ENCODE measurements at places on chromosomes 16 and 17.

DNA sequence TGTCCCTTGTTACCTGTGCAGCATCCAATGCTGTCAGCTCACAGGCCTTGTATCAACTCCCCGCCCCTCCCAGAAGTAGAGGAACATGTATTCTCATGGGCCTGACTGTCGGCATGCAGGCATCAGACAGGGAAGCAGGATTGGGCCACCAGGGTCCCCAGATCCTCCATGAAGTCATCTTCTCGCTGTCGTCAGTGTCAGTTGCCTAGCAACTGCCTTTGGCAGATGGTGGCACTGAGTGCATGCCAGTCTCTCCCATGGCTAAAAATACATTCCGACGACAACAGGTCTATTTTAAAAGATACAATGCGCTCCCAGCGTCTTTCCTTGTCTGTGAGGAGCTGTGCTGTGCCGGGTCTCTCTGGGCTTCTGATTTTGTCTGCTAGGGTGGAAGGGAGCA, 36.8 kb upstream of the CES5A start:
- no peak for DNase-seq

GRCh38 chr17:50213026-50214022, 11.9 kb upstream of the COL1A1 start:
- peak; percentile 65 for DNase-seq

DNA sequence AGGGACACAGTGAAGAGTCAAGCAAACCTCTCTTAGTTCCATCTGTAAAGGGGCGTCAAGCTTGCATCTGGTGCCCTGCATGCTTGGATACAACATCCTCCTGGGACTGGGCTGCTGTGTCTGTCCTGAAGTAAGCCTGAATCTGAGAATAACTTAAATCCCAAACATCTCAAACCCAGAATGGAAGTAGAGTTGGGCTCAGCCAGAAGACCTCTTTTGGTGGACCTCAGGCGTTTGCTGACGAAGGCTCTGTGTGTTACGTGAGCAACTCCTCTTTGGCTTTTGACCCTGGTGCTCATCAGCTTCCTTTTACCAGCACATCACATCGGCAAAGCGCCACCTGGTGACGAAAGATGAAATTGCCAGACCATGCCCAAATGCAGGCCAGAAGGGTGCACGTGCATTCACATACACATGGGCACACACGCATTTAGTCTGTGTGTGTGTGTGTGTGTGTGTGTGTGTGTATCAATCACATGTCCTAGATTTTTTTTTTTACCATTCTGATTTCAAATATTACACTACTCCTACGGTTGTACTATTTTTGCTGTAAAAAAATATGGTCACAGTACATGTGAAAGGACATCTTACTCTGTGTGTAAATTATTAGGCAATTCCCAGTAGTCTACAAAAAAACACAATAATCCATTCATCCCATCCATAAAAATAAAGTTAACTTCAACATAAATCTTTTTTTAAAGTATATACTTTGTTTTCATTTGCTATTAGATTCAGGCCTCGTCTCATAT, 41.1 kb upstream of the FOXJ1 start:
- DNase-seq, result peak; percentile 75

DNA sequence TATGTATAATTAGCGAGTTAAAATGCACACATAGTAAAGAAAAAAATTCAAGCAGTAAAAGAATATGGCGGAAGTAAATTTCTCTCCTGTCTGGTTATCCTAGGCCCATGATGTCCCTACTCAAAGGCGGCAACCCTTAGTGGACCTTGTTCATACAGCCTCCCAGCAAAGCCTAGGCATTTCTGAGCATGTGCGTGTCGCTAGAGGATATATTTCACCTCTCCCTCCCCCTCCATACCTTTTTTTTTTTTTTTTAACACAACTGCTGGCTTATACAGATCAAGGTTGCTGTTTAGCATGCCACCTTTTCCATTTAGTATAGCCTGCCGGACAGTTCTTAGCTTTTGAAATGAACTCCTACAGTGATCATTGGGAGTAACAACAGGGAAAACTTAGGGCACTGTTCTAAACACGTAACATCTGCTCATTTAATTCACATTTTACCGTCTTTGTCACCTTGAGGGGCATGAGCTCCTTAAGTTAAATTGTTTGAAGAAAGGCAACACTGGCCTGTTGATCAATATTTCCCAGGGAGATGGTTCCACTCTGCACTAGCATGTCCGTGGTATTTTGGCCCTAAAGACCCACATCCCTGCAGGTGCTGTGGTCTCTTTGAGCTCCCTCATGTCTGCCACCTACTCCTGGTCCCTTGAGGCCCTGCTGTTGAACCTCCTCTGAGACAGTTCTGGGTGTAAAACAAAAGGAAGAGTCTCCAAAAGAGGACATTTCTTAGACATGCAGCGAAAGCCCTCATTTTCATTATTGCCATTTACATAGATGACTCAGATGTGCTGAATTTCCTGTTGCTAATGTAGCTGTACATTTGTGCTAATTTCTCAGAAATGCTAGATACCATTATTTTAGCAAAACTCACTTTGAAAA, 4.1 kb upstream of the TNFRSF13B start:
- no peak for DNase-seq

GRCh38 chr17:63984236-63984635, 11.5 kb upstream of the SCN4A start:
- no peak for DNase-seq

DNA sequence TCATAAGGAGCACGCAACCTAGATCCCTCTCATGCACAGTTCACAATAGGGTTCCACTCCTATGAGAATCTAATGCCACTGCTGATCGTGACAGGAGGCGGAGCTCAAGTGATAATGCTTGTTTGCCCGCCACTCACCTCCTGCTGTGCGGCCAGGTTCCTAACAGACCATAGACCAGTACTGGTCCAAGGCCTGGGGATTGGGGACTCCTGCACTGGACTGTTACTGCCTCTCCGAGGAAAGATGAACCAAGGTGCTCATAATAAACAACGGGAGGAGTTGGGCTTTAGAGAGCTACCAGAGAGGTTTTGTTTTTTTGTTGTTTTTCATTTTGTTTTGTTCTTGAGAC, 58.2 kb downstream of the TK2 start:
- no peak for DNase-seq

DNA sequence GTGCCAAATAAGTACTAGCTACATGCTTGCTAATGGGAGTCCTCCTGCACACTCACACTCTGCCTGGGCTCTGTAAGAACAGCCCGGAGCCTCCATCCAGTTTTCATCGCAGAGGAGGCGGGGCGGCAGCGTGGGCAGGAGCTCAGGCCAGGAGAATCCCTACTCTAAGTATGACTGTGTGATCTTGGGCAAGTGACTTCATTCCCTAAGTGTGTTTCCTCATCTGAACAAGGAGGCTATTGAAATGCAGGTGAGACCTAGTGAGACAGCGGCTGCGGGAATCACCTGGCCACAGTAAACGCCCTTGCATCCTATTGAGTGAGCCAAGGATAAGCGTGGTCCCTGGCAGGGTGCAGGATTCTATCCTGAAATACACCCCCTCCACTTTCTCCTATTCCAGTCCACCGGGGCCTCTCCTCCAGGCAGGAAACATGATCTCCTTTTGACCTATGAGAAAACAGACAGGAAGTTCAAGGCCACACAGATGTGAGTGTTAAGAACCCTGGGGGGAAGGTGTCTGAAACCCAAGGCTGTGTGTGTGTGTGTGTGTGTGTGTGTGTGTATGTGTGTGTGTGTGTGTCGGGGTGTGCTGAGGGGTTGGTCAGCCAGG, 5.2 kb upstream of the RAI1 start:
- no peak for DNase-seq

- no peak for DNase-seq
Observed at GRCh38 chr17:12429116-12429515, 236.6 kb upstream of the MYOCD start.

DNA sequence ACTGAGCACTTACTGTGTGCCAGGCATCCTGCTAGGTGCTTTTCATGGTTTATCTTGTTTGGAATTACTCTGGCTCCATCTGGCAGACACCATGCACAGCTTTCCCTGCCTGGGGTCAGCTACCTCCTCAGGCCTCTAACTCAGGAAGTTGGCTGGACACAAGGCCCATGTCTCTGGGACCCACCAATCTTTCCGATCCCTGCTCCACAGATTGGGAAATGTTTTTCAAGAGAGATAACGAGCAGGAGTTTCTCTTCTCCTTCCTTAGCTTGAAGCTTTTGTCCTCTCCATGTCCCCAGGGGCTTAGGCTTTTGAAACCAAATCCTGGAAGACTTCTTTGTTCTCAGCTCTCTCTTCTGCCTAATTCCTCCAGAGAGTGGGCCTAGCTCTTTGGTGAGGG, 11.5 kb upstream of the ELAC2 start:
- DNase-seq, result no peak

- no peak for DNase-seq
Observed at GRCh38 chr17:48293319-48294019, 136.5 kb downstream of the SKAP1 start.

DNA sequence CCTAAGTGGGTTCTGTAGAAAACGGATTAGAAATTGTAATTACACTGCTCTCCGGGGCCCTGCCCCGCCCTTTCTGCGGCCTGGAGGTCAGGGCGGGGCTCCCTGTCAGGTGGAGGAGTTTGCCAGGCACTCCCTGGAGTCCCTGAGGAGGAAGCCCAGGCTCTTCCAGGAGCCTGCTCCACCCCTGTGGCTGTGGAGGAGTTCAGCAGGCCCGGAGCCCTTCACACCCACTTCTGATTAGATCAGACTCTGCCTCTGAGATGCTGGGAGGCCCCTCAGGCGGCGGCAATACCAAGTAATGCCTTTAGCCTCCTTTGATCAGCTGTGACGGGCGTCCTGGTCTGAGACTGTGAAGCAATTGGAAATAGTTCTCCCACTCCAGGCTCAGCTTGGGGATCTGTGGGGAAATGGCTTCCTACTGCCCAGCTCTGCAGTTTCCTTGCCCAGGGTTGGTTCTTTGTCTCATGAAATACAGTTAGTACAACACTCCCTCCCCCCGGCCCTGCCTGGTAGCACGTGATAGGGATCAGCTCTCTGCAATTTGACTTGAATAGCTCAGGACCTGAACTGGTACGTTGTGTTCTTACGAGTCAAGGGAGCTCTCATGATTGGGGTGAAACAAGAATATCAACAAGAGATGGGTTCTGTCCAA, 22.3 kb downstream of the BAIAP2 start:
- DNase-seq, result no peak

DNA sequence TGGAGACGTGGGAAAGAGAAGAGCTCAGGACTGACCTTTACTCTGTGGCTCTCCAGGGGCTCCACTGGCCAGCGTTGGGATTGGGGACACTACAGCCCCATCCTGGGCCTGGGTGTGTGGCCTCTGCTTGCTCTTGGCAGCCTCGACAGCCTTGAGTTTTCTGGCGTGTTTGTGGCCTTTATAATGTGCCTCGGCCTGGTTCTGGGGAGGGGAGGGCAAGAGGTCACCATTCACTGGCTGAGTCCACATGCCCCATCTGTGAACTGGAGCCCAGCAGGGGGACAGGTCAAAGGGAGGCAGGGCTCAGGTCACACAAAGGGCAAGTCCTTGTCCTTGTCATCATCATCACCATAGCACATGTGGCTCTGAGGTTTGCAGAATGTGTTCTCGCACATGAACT, 11.7 kb downstream of the NKIRAS2 start:
- no peak for DNase-seq

- no peak for DNase-seq
Observed at GRCh38 chr17:48725004-48725287, 2.0 kb downstream of the PRAC2 start.

- DNase-seq, result no peak
Observed at GRCh38 chr16:87143661-87144121, 173.5 kb downstream of the C16orf95 start.

- no peak for DNase-seq
Observed at GRCh38 chr16:89847051-89847939, 19.0 kb downstream of the SPIRE2 start.

DNA sequence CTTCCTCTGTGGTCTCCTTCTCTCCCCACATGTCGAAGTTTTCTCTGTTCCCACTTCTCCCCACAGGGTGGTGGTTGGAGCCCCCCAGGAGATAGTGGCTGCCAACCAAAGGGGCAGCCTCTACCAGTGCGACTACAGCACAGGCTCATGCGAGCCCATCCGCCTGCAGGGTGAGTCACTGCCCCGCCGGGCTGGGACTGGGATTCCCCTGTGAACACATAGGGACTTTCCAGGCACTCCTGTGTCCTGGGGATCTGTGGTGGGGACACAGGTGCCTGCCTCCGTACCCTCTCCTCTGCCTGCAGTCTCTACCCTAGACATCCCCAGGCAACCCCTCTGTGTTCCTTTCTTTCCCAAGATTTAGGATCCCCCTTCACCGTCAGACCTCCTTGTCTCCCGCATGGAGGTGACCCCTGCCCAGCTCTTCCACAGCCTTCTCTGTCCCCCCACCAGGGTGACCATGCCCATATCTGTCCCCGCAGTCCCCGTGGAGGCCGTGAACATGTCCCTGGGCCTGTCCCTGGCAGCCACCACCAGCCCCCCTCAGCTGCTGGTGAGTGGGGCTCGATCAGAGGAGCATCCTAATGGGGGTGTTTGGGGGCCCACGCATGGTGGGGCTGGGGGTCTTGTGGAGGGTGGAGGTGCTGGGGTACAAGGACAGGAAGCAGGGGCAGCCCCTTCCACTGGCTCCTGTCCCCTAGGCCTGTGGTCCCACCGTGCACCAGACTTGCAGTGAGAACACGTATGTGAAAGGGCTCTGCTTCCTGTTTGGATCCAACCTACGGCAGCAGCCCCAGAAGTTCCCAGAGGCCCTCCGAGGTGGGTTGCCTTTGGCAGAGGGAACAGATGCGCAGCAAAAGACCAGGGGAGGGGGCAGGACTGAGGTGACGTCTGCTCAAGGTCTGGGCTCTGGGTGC, 5.8 kb downstream of the ITGAM start:
- peak; percentile 22 for DNase-seq

DNA sequence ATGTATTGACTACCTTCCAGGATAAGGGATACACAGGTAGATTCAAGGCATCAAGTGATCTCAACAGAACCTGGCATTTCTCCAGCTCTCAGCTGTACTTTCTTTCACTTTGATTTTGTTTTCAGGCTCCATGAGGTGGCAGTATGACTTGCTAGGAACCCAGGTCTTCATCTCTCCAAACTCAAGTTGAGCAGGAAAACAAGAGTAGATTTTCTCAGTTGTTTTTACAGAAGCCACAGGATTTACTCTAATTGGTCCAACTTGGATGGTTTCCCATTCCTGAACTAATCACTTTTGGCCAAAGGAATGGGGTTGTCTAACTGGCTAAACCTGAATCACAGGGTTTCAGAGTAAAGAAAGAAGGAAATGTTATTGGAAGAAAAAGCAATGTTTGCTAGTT, 146.6 kb downstream of the TRIM37 start:
- peak; percentile 36 for DNase-seq

GRCh38 chr17:43559161-43559816, 13.1 kb upstream of the ETV4 start:
- DNase-seq, result no peak
